ENCODE measurements at places on chromosomes 7 and 10. TPM values are rescaled to one million over a fixed set of nuclear protein-coding genes. Genes with fewer than 3 reads are reported as not detected.

DNA sequence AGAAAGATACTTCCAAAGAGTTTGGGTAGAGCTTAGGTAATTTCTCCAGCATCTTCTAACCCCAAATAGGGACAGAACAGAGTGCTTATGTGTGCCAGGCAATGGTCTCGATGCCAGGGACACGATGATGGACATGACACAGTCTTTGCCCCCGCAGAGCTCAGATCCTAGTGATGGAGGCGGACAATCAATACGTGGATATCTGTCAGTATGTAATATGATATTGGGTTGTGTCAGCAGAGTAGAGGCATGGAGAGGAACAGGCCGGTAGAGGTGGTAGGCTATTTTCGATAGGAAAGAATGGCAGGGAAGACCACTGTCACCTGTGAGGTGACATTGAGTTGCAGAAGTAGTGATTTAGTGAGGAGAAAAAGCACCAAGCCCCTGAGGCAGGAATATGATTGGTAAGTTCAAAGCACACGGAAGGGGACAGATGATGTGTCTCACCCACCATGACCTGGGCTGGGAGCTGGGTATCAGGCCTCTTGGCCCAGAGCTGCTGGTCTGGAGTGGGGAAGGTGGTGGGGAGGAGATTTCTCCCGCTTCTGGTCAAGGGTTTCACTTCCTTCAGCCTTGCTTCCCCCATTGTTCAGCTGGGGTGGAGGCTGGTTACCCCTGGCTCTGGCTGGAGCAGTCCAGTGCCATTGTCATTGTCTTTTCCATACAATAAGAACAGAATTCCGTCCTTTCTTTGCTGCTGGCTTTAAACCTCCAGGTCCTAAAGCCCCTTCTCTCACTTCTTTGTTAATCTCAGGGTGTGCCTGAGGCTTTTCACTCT is 36.0 kb upstream of the SRGN start:
- DNase-seq: no peak

- no peak for DNase-seq
Measured at GRCh38 chr10:131560706-131561355, 249.3 kb upstream of the TCERG1L start.

Gene ANLN
- polyA plus RNA-seq: 20.6 TPM

- no peak for DNase-seq
Measured at GRCh38 chr10:102657984-102658724, 13.9 kb downstream of the TRIM8 start.

GRCh38 chr10:71525721-71526120 is 129.0 kb downstream of the CDH23 start:
- no peak for DNase-seq

Gene ENO4
- polyA plus RNA-seq: 4.0 TPM

Gene C10orf67
- polyA plus RNA-seq: 2.0 TPM

DNA sequence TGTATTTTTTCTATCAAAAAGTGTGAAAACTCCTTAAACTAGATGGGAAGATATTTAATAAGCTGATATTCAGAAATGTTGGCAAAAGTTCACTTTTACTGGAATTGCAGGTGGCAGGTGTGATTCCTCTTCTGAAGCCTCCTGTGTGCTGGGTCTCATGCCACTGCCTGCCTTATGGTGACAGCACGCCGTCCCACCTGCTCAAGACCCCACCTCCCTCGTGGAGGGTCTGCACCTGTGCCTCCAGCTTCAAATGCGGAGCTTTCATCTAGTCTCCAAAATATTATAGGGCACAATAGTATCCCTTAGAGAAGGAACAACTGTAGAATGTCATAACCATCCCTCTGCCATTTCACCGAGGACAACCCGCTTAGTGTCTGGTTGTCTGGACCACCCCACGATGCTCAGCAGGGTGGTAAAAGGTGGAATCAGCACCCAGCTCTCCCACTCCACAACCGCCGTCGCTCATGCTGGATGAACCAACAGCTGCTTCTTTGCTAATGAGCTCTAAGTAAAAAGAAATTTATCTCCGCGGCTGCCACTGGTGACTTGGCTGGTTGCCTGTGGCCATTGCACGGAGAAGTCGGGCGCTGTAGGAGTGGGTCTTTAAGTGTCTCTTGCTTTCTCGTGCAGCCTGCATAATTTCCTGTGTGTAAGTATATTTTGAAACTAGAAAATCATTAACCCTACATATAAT is 119.3 kb upstream of the TCERG1L start:
- DNase-seq: no peak

Gene ACSM6
- polyA plus RNA-seq: 0.33 TPM

DNA sequence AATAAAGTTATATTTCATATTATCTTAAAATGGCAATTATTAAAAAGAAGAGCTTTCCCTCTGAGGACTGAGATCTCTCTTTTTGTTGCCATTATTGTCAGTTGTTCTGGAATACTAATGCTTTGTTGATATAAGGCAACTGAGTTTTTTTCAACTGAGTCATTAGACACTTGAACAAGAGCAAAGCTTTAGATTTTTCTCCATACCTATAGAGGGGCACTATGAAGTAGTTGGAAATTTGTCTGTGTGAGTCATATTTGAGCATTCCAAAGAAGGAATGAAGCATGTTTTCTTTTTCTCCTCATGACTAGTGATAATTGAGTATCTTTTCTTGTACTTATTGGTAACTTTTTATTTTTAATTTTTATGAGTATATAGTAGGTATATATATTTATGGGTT is 24.5 kb downstream of the RPA3 start:
- no peak for DNase-seq

- no peak for DNase-seq
Measured at GRCh38 chr7:137760111-137760510, 86.7 kb downstream of the DGKI start.

Gene HOXA6
- polyA plus RNA-seq: 24.6 TPM

GRCh38 chr7:69217516-69218350 is 380.5 kb upstream of the AUTS2 start:
- DNase-seq: no peak

GRCh38 chr10:79179957-79180309 is 111.2 kb downstream of the ZMIZ1 start:
- no peak for DNase-seq

DNA sequence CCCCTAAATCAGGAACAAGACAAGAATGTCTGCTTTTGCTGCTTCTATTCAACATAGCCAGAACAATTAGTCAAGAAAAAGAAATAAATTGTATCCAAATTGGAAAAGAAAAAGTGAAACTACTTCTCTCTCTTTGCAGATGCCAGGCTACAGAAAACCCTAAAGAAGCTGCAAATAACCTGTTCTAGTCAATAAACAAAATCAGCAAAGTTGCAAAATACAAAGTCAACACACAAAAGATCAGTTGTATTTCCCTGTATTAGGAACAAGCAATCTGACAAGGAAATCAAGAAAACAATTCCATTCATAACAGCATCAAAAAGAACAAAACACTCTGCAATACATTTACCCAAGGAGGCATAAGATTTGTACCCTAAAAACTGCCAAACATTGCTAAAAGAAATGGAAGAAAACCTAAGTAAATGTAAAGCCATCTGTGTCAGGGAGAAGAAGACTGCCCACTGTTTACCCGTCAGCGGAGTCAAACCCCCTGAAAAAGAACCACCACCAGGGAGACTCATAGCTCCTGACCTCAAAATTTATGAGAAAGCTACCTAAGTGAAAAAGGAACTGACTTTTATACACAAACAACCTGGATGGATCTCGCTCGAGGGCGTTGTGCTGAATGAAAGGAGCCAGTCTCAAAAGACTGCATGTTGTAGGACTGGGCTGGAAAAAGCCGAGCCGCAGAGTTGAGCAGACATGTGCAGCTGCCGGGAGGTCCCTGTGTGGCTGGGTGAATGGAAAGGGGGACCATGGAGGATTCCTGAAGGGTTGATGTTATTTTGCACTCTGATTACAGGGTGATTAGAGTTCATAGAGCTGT is 263.1 kb downstream of the MAD1L1 start:
- no peak for DNase-seq

Gene LMTK2
- 13.7 TPM for polyA plus RNA-seq

DNA sequence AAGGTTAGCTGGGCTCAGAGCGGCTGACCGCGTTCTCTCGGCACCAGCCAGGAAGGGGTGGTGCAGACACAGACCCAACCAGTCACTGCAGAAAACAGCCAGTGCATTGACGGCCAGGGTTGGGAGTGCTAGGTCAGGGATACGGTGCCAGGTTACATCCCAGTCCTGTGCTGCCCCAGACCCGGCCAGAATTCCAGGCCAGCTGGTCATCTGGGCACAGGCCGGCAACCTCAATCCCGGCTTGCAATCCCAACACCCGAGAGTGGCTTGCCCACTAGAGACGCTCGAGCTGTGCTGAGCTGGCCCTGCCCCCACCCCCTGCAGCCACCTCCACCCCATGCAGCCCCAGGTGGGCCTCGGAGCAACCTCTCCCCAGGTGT is 3.8 kb downstream of the PRAP1 start:
- no peak for DNase-seq
